ENCODE measurements at places on chromosomes 16 and 17. TPM values are rescaled to one million over a fixed set of nuclear protein-coding genes. Genes with fewer than 3 reads are reported as not detected.

GRCh38 chr16:68284847-68285246 lies 20.5 kb downstream of the SLC7A6 start:
- H3K4me1 ChIP-seq = peaks cover 77% of the 10 kb centered on the region
- H3K36me3 ChIP-seq = peaks cover 23% of the 10 kb centered on the region
- no peak for DNase-seq
- H3K4me3 ChIP-seq = no peak overlapping the region

DNA sequence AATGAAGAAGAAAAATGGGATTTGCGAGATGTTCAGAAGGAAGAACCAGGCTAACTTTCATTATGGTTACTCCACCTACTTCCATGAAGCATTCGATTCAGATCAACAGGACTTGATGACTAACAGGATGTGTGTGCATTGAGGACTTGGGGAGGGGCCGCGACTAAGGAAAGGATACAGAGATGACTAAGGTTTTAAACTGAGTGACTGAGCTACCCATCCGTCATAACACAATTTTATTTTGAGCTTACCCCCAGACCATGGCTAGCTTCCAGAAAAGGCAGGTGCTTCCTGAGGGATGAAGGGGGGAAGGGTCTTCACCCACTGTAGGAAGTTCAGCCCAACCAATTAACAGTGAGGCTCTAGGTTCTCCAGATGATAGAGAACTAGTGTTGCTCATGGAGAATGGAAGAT lies 2.5 kb upstream of the CDYL2 start:
- DNase-seq = no peak
- peaks cover 5% of the 10 kb centered on the region for H3K27me3 ChIP-seq
- no peaks in the 10 kb centered on the region for H3K36me3 ChIP-seq
- H3K4me3 ChIP-seq = no peak overlapping the region
- no peak overlapping the region for H3K27ac ChIP-seq

DNA sequence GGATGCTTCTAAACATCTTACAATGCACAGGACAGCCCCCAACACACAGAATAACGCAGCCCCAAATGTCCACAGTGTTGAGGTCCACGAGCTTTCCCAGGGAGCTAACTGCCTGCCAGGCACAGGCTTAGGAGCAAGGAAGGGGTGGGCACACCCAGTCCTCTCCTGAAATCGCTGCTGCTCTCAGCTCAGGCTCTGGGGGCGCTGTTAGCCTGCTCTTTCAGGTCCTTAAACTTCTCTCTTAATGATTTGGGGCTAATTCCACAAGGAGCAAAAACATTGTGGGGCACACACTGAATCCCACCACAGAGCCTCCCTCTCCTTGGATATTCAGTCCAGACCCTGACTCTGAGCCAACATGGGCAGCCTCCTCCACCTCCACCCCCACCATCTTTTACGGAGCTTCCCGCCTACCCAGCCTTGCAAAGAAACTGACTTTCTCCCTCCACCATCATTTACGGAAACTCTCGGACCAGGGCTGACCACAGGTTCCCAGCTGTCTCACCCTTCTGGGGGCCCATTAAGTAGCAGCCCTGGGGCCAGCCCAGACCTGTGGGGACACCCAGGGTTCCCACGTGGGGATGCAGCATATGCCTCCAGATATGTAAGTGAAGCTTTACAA lies 1.1 kb downstream of the CD300H start:
- no peak overlapping the region for H3K27ac ChIP-seq
- no peaks in the 10 kb centered on the region for H3K4me1 ChIP-seq
- no peaks in the 10 kb centered on the region for H3K36me3 ChIP-seq
- no peak for DNase-seq
- no peaks in the 10 kb centered on the region for H3K27me3 ChIP-seq
- no peak overlapping the region for H3K4me3 ChIP-seq

NOD2 gene
- 6.0 TPM for total RNA-seq

HLF gene
- 171 TPM for total RNA-seq

DNA sequence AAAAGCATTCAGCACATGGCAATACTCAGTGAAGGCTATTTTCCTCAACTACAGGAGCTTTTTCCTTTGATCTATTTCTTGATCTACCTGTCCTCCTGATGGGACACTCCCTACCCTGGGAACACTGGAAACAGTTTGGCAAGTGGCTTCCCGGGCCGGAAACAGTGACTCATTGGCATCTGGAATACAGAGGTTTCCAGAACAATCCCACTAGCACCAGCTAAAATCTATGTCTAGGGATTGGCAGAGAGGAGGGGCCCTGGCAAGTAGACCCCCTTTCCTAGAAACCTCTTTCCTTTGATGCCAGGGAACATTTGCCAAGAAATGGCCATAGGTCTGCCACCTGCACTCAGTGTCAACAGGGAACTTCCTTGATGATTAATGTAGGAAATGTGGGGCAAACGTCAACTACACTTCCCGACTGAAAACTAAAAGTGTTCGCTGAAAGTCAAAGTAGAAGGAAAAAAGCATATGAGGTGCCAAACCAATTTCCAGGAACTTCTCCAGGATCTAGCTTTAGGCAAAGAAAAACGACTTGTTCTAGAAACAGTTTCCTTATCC lies 30.4 kb upstream of the FBXW10B start:
- peaks cover 65% of the 10 kb centered on the region for H3K4me1 ChIP-seq
- H3K4me3 ChIP-seq = peak overlapping the region; percentile 55
- no peaks in the 10 kb centered on the region for H3K27me3 ChIP-seq

Measured in esophagus muscularis mucosa (tissue), 4 donors.